ENCODE measurements at places on chromosomes 4 and X.
A peak's percentile ranks its signal among the peaks of the same experiment; 100 is the strongest.

- peak; percentile 35 for DNase-seq
Observed at GRCh38 chr4:105992641-105993305, 97.5 kb downstream of the NPNT start.

GRCh38 chrX:32170481-32170880 is 1040.9 kb downstream of the DMD start:
- DNase-seq, result no peak

GRCh38 chr4:53595204-53595603 is 3.9 kb upstream of the LNX1 start:
- no peak for DNase-seq

GRCh38 chr4:56705966-56706365 is 24.9 kb upstream of the HOPX start:
- no peak for DNase-seq

GRCh38 chr4:29277381-29277780 is 1442.8 kb upstream of the PCDH7 start:
- DNase-seq, result peak; percentile 60

GRCh38 chrX:115357326-115358120 is 68.0 kb downstream of the LUZP4 start:
- no peak for DNase-seq

DNA sequence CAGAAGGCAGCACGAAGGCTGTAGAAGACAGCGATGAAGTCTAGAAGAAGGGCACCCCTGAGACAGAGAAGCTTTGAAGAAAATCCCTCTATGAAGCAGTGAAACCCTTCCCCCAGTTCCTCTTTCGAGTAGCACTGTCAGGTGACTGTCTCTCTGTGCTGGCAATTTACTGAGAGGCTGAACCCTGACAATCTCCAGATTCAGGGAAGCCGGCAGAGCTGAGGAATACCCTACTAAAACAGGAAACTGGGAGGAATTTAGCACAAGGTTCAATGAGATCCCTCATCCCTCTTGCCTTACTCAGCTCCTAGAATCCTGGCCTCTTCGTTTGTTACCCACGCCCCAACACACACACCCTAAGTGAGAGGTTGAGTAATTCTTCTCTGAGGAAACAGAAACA is 239.7 kb upstream of the NOCT start:
- no peak for DNase-seq

DNA sequence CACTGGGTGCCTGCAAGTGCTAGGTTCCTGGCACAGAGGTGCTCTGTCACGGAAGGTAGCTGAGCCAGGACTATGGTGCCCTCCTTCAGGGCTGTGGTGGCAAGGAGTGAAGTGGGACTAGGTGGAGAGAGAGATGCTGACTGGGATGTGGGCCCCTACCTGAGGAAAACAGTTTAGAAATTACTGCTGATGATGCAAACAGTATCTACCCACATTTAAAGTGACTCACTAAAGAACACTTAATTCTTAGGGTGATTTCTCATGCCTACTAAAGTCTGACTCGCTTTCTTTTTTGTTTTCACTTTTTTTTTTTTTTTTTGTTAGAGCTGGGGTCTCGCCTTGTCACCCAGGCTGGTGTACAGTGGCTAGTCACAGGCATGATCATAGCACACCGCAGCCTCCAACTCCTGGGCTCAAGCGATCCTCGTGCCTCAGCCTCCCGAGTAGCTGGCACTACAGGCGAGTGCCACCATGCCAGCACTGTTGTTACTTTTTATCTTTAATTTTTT is 3.1 kb downstream of the ZNF185 start:
- DNase-seq, result no peak

DNA sequence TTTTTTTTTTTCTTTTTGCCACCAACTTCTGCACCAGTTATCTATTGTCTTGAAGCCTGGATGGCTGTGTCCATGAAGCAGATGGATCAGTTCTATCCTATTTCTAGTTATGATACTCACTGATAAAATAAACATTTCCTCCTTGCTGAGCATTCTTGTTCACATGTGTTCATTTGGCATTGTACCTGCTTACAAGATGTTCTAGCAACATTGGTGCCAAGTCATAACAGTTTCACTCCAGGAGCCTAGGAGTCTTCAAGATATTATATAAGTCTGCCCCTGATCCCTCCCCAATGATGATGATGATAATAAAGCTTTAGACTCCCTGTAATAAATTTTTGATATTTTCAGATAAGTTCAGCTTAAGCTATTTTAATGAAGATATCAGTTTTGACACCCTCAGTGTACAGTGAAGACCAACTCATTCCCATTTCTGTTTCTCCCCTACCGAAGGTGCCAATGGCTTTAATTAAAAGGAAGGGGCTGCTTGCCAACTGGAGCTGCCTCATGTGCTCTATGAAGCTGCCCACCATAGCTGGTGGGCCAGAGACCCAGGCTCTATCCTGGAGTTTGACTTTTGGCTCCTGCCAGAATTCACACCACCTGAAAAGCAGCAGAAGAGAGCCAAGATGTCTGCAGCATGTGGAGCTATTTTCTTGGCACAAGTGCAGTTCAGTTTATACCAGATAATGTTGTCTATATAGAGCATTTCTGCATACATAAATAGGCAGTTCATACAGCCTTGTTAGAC is 265.4 kb upstream of the TET2 start:
- no peak for DNase-seq

GRCh38 chr4:89164400-89164799 is 53.1 kb downstream of the TIGD2 start:
- DNase-seq, result no peak

- DNase-seq, result peak; percentile 6
Observed at GRCh38 chr4:42672359-42673081, 15.6 kb upstream of the ATP8A1 start.

GRCh38 chrX:115190636-115191489 is 1.7 kb downstream of the RBMXL3 start:
- DNase-seq, result no peak

DNA sequence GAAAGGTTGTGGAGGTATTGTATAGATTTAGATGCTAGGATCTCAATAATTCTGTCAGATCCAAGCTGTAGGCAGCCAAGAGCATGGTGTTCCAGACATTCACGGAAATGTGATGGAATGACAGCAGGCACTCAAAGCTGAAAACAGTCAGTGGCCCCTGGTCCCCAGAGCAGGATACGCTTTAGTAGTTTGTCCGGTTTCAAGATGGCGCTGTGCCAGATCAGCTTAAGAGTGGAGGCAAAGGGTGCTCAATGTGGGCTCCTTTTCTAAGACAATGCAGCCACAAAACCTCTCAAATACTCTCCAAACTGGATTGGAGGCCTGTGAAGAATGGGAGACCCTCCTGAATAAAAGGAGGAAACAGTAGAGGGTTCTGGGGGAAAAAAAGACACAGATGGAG is 291.2 kb upstream of the HS3ST1 start:
- no peak for DNase-seq

DNA sequence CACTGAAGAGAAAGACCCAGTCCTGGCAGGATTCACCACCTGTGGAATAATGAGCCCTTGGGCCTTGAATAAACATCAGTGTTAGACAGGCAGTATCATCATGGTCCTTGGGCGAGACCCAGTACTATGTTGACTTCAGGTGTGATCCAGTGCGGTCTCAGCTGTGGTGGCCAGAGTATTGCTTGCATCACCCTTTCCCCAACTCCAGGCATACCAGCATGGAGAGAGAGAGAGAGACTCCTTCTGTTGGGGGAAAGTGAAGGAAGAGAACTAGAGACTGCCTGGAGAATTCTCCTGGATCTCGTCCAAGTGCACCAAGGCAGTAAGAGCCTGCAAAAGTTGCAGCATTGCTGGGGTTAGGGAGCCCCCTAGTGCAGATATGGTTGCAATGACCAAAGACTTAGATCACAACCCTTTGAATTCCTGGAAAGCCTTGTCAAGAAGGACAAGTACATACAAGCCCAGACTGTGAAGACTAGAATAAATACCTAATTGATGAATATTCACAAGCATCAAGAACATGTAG is 61.1 kb upstream of the VAMP7 start:
- peak; percentile 83 for DNase-seq

GRCh38 chr4:75527482-75527881 is 13.2 kb downstream of the THAP6 start:
- DNase-seq, result no peak

GRCh38 chr4:57162499-57163019 is 52.4 kb upstream of the IGFBP7 start:
- DNase-seq, result no peak

DNA sequence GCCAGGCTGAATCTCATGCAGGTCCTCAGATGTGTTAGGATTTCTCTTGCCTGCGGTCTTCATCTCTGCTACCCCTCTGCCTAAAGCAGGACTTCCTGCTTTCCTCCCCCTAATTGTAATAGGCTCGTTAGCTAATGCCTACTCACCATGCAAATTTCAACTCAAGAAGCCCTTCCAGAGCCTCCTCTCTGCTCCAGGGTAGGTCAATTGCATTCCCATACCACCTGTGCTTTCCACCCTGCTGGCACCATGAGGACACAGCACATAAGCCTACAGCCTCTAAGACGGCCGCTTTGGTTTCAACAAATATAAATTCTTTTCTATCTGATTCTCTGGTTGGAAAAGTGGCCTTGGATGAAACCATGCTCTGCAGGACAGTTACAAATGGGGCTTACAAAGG is 93.9 kb downstream of the QDPR start:
- DNase-seq, result no peak
